ENCODE measurements at places on chromosomes 6 and 20. TPM values are rescaled to one million over a fixed set of nuclear protein-coding genes. Genes with fewer than 3 reads are reported as not detected.

CDH26 gene
- not detected for total RNA-seq

SIRPB2 gene
- total RNA-seq = not detected

TCP11 gene
- 2.3 TPM for total RNA-seq

CRISP3 gene
- not detected for total RNA-seq

HSPA12B gene
- not detected for total RNA-seq

SAMD3 gene
- total RNA-seq = 0.89 TPM

WFDC5 gene
- not detected for total RNA-seq

SEC23B gene
- 69.3 TPM for total RNA-seq
